Psoas muscle (tissue), 8 donors: ENCODE measurements at places on chromosomes 2 and 18. TPM values are rescaled to one million over a fixed set of nuclear protein-coding genes. Genes with fewer than 3 reads are reported as not detected.

UGT1A8 gene
- not detected for total RNA-seq

DTNA gene
- 82.0 TPM for total RNA-seq

PLA2R1 gene
- total RNA-seq: 0.59 TPM

AKAIN1 gene
- total RNA-seq: not detected

SAG gene
- total RNA-seq: not detected

DLX2 gene
- not detected for total RNA-seq

KLHL29 gene
- 4.4 TPM for total RNA-seq

DUSP19 gene
- 3.9 TPM for total RNA-seq

FBXO48 gene
- 2.4 TPM for total RNA-seq

GYPC gene
- 53.4 TPM for total RNA-seq

SUMO1 gene
- 63.8 TPM for total RNA-seq

BCL2L11 gene
- 8.2 TPM for total RNA-seq

CHRND gene
- total RNA-seq: 115 TPM

PSMA8 gene
- not detected for total RNA-seq

RUFY4 gene
- not detected for total RNA-seq

PDE1A gene
- total RNA-seq: 4.2 TPM

MREG gene
- total RNA-seq: 0.25 TPM

CASP10 gene
- total RNA-seq: 3.8 TPM

CLHC1 gene
- total RNA-seq: 3.7 TPM

LYPD1 gene
- total RNA-seq: 0.47 TPM

CRYBA2 gene
- not detected for total RNA-seq

CAPN10 gene
- total RNA-seq: 8.1 TPM

MDH1B gene
- 1.0 TPM for total RNA-seq
